ENCODE measurements at places on chromosomes 5 and 9. TPM values are rescaled to one million over a fixed set of nuclear protein-coding genes. Genes with fewer than 3 reads are reported as not detected.

The PCDHGB1 gene
- 3.7 TPM for total RNA-seq

DNA sequence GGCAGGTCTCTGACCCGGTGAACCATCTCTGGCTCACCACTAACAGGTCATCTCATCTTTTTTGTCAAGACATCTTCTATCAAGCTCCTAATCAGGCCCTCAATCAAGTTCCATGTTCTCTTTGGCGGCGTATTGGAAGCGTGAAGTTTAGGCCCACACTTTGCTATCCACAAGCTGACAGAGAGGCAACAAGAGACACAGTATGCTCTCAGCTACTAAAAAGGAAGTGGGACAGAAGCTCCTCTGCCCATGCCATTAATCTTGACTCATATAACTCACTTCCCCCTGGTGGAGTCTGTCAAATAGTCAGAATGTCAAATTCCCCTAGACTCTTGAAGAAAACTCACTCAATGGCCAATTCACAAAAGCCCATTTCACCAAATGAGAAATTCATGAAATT lies 77.6 kb upstream of the TMC1 start:
- no peak for DNase-seq

GRCh38 chr5:101658433-101658832 lies 637.7 kb downstream of the SLCO4C1 start:
- DNase-seq, result no peak

DNA sequence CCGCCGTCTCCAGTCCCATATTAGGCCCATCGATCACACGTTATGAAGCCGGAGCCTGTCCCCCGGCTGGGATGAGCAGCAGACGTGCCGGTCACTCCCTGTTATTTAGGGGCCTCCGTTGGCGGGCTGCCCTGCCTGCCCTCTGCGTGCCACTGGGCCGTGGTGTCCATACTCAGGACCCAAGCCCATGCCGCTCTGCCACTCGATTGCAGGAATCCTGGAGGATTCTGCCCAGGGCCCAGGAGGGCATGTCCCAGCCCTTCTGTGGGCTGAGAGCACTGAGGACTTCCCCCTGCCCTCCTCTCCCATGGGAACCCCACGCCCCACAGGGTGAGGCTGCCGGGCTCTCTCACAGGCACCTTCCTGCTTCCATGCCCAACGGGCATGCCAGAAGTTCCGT lies 19.6 kb upstream of the LAMC3 start:
- DNase-seq, result no peak

DNA sequence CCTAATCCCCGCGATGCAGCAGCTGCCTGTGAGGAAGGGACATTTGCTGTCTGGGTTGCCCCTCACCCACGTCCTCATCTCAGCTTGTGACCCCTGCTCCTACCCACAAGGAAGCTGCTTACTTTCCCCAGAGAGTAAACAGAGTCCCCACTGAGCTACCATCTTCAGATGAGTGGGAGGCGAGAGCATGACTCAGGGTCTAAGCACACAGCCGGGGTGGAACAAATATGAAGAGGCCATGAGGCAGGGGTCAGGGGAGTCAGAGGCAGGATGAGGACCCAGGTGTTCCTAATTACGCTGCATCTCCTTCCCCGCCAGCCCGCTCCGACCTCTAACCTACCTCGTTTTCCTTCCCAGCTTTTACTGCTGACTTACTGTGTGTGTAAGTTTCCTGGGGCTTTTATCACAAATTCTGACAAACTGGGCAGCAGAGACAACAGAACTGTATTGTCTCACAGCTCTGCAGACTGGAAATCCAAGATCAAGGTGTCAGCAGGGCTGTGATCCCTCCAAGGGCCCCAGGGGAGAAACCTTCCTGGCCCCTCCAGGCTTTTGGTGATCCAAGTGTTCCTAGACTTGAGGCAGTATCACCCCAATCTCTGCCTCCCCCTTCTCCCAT lies 94.0 kb upstream of the DNAH5 start:
- no peak for DNase-seq

Measured in tongue (tissue), 3 donors.